ENCODE measurements at places on chromosomes 7 and 10.

- no peak for DNase-seq
Observed at GRCh38 chr10:24969841-24970281, 17.5 kb upstream of the PRTFDC1 start.

GRCh38 chr7:130273081-130273932 lies 6.6 kb downstream of the CPA2 start:
- DNase-seq, result peak; percentile 94

DNA sequence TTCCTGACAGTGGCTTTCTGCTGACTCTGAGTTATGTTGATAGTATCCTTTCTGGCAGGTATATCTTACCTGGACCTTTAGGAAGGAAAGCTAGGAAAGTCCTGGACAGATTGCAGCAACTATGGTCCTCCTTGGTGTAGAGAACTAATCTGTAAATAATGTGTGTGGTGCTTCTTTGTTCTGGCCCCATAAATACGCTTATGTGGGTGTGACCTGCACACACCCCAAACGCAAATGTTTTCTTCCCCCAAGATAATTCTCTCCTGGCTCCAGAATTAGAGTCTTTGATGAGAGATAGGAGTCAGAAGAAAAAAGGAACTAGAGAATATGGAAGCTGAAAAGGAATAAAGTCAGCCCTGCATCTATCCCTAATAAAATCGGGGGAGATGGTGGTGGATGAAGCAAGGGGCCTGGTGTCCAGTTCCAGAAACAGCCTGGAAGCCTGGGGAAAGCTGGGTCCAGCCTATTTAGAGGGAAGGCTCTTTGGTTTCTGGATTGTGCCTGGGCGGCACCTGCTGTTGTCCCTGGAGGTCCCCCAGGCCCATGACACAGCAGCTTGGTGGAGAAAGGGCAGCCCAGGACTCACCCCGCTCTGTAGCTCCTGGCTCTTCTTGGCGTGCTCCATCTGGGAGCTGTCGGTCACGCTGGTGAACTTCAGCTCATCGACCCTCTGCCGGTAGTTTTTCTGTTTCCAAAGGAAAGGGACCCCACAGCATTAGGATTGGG lies 38.2 kb downstream of the NRAP start:
- DNase-seq, result no peak

GRCh38 chr10:86371691-86372090 lies 5.1 kb upstream of the GRID1 start:
- DNase-seq, result no peak

DNA sequence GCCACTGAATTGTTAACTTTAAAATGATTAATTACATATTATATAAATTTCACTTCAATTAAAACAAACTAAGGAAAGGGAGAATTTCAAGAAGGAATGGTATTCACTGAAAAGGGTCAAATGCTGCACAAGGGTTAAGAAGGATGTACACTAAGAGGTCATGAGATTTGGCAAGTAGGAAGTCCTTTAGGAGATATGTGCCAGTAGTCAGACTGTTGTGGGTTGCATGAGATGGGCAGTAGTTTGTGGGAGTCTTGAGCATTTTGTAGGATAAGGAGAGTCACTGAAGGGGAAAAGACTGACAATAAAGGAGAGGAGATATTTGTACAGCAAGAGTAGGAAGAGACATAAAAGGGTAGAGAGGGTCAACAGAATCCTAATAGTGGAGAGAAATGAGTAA lies 12.4 kb upstream of the PTPN12 start:
- no peak for DNase-seq

Data from DMS79 treated with DMSO at 0.1 percent for 48 hours (cell line).